Hematopoietic multipotent progenitor cell treated with erythropoietin and hydrocortisone succinate and interleukin-3 and kit ligand, for 4 days (in vitro differentiated cells): ENCODE measurements at places on chromosomes 11 and 22.

DNA sequence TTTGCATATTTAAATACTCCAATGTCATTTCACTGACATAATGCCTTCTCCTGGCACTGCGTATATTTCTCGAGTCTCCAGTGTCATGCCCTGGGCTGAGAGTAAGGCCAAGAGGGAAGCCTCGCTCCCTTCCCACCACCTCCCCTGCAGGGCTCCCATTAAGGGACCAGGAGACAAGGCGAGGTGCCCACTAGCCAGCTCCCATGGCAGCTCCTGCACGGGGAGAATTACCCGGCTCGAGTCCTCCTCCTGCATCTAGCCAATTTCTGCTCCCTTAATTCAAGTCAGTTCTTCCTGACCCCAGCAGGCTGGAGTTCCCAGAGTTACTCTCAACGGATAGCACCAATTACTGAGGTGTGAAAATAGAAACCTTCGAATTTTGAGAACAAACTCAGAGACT is 31.9 kb downstream of the OPCML start:
- no peak for DNase-seq

GRCh38 chr11:105524286-105524685 is 85.6 kb upstream of the GRIA4 start:
- no peak for DNase-seq

- DNase-seq = peak; percentile 61
Measured at GRCh38 chr11:118878163-118878563, 5.5 kb upstream of the CXCR5 start.

DNA sequence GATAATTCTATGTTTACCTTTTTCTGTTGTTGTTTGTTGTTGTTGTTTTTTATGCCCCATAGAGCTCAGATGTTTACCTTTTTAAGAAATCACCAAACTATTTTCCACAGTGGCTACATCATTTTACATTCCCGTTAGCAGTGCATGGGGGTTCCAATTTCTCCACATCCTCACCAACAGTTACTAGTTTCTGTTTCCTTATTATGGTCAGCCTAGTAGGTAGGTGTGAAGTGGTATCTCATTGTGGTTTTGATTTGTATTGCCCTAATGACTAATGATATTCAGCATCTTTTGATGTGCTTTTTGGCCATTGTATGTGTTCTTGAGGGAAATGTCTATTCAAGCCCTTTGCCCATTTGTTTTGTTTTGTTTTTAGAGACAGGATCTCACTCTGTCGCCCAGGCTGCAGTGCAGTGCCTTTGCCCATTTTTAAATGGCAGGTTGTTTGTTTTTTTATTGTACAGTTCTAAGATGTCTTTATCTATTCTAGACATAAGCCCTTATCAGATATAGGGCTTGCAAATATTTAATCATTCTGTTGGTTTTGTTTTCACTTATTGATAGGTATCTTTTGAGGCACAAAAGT is 27.5 kb downstream of the CHEK2 start:
- no peak for DNase-seq

GRCh38 chr22:36358533-36359469 is 29.0 kb downstream of the MYH9 start:
- DNase-seq = no peak

DNA sequence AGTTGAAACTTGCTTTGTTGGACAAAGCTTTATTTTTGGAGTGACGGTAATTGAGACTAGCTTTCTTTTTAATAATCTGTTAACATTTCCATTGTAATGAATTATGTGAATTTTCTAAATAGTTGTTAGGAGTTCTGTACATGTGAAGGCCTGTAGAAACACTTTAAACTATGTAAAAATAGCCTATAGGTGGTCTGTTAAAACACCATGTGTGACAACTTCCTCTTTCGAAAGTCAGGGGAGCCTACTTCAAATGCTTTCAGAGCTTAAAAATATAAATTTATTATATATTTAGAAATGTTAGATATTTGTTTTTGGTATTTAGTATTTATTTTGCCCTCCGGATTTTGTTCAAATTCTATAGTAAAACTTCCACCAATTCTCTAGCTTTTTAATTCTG is 28.7 kb downstream of the DDIAS start:
- peak; percentile 41 for DNase-seq

DNA sequence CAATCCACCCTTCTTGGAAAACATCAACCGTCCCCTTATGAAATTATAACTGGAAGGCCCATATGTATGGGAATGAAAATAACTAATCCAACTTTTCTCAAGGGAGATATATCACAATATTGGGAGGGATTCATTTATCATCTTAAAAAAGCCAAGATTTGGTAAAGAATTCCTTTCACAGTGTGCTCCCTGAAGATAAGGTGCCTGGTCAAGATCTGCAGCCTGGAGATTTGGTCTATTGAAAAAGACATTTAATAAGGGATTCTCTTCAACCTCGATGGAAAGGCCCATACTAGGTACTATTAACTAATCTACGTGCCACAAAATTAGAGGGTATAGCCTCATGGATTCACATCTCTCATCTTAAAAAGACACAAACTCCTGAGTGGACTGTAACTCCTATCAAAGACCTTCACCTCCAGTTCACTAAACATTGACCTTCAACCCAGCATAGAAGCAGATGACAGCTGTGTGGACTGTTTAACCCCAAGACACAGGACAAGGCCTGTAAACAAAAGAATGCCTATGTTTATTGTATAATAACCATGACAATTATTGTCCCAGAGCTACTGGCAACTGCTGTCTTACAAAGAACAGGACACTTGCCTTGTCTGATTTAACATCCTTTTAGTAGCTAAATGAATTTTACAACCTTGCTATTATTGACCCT is 4.8 kb upstream of the FDX1 start:
- DNase-seq = no peak

GRCh38 chr11:3927129-3927796 is 71.8 kb downstream of the STIM1 start:
- peak; percentile 38 for DNase-seq

- DNase-seq = no peak
Measured at GRCh38 chr11:9756461-9756860, 92.6 kb downstream of the SWAP70 start.

- DNase-seq = no peak
Measured at GRCh38 chr22:48313175-48313830, 1514.4 kb downstream of the BRD1 start.

DNA sequence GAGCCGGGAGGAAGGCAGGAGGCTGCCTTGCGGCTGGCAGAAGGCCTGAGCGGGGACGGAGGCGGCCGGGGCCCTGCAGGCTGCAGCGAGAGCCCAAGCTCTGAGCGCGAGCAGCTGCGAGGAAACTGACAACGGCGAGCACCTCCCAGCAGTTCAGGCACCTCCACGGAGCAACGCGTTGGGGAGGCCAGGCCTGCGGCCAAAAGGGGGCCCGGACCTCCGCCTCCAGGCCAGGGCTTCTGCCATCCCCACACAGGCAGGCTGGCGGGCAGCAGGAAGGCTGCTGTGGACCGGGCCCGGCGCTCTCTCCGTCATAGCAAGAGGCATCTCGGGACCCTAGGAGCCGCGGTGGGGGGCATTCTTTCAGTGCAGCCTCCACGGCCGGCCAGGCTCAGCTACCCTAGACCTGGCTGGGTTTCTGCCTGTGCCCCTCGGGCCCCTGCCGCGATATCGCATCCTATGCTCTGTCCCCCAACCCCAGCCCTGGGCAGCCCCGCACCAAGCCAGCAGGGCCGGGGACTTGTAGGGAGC is 22.9 kb upstream of the SLC22A12 start:
- no peak for DNase-seq

DNA sequence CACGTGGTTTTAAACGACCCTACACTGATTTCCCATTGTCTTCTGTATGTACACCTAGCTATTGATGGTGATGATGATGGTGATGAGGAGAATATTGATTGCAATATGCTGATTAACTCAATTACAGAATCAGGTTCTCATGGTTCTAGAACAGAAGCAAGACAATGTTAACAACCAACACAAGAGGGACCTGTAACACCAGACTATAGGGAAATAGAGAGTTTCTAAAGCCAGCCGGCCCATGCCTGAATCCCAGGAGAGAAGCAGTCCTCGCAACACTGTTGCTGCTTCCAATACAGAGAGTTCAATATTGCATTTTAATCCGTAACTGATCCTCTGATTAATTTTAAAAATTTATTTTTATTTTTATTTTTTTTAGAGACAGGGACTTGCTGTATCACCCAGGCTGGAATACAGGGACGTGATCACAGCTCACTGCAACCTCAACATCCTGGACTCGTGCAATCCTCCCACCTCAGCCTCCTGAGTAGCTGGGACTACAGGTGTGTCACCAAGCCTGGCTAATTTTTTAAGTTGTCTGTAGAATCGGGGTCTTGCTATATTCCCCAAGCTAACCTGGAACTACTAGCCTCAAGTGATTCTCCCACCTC is 22.2 kb upstream of the UBASH3B start:
- DNase-seq = peak; percentile 79

DNA sequence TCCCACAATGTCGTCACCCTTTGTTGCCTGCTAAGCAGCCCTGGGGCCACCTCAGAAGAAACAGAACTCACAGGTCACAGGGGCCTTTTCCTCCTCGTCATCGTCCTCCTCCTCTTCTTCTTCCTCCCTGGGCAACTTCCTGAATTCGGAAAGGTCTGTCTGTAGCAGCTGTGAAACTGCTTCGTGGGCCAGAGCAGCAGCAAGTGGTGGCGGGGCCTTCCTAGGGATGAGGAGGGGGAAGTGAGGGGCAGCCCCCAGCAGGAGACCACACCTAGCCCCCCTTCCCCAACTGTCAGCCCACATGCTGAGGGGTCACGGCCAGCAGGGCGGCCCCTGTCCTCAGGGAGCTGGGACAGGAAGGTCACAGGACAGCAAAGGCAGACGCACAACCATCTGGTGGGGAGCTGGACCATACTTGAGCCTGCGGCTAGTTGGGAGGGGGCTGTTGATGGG is 13.2 kb downstream of the PPM1F start:
- peak; percentile 61 for DNase-seq

GRCh38 chr11:11570823-11571222 is 51.0 kb downstream of the GALNT18 start:
- DNase-seq = no peak

GRCh38 chr22:31898926-31899325 is 45.4 kb upstream of the YWHAH start:
- DNase-seq = no peak

GRCh38 chr11:120227228-120227852 is 12.6 kb upstream of the POU2F3 start:
- DNase-seq = no peak

- no peak for DNase-seq
Measured at GRCh38 chr11:96755752-96756151, 365.9 kb downstream of the JRKL start.

- peak; percentile 4 for DNase-seq
Measured at GRCh38 chr11:71129624-71130023, 122.8 kb downstream of the SHANK2 start.

DNA sequence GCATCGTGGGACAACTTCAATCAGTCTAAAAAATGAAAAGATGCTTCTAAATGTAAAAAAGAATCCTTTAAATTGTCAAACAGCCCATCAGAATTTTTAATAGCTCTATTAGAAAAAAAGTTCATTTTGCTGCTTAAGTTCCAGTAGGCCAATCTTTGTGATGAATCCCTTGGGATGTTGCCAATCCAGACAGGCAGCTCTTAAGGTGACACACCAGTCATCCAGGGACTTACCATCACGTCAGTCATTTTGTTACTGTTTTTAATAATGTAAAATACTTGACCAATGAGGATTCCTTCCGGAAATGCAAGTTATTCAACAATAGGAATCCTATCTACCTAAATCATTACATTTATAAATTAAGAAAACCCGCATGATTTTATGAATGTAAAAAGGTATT is 47.8 kb upstream of the TMEM45B start:
- DNase-seq = no peak
